ENCODE measurements at places on chromosomes 11 and 22.

GRCh38 chr11:18393581-18394274, 635 bp upstream of the LDHA start:
- DNase-seq, result no peak

- no peak for DNase-seq
Measured at GRCh38 chr11:12377106-12377823, at the start of gene PARVA. TSS of gene PARVA (plus strand) at chr11:12377571. CDS start at chr11:12377648, 77 bp downstream.

- no peak for DNase-seq
Measured at GRCh38 chr22:46030231-46030880, 53.4 kb upstream of the WNT7B start.

- DNase-seq, result no peak
Measured at GRCh38 chr11:102266099-102266498, 51.2 kb upstream of the BIRC3 start.

DNA sequence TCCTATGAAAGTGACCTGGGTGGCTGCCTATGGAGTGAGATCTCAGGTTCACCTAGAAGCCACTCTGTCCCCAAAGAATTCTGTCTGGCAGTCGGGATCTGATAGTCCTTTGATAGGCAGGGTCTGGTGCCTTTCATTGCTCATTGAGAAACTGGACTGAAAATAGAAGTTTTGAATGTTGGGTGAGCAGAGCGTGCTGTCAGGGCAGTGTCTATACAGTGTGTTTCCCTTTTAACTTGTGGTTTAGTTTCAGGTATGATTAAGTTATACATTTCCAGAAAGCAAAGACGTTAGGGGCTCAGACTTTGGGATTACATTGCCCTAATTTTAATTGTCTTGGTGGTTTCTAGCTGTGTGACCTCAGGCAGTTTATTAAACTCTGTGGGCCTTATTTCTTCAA, 111.3 kb upstream of the PAX6 start:
- no peak for DNase-seq

DNA sequence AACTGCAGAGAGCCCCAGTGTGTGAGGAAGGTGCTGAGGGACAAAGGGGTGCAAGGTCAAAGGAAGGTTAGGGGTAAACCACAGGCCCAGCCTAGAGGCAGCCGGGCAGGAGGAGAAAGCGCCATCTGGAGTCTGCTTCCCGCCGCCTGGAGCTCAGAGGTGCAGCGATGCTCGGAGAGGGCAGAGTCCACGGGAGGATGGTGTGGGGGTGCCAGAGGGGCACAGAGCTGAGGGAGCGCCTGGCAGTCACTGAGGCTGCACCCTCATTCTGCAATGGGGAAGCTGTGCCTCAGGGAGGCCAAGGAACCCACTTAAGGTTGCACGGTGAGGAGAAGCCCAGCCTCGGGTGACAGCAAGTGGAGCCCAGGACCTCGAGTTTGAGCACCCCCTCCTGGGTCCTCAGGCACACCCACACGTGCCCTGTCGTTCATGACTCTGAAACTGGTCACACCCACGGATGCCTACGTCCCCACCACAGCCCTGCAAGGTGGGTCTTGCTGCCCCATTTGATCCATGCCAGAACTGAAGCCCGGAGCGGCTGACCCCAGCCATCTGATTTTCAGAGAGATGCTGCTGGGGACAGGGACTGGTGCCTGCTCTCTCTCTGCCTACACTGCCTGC, 1.6 kb downstream of the IL2RB start:
- no peak for DNase-seq

DNA sequence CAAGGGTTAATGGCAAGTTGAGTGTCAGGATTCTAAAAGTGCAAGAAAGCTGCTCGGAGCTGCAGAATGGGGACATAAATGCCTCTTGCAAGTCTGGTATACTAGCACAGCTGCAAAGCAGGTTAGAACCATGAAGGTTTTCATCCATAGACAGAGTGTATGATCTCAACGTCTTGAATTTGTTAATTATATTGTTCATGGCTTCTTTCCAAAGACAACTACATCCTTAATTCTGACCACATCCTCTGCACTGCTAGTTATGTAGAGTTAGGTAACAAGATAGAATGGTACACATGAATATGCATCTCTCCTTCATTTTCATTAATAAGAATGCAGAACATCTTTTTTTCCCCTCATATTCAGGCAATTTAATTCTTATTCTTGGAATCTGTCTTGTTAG, 34.2 kb downstream of the EXPH5 start:
- no peak for DNase-seq

DNA sequence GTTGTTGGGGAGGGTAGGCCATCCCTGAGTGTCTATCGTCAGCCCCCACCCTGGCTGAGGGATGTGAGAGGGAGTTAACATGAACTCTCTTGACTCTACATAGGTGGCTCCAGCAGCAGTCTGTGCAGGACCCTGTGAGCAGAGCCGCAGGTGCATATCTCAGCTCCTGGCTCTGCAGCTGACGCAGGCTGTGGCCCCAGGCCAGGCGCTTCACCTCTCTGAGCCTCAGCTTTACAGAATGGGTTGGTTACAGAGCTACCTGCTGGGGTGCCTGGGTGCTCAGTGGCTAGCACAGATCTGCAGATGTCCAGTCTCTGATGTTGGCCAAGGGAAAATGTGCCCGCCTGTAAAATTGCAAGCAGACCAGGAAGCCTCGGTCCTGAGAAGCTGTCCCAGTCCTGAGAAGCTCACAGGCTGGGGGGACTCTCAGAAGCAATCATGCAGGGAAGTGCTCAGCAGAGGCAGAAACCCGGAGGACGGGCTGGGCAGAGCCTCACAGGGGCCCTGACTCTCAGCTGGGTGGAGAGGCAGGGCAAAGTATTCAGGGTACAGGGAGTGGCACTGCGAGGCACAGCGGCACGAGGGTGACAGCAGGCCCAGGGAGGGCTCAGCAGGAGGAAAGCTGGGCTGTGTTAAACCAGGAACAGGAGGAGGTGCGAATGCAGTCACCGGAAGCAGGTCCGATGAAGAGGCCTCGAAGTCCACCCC, 15.9 kb upstream of the LRP5 start:
- no peak for DNase-seq

DNA sequence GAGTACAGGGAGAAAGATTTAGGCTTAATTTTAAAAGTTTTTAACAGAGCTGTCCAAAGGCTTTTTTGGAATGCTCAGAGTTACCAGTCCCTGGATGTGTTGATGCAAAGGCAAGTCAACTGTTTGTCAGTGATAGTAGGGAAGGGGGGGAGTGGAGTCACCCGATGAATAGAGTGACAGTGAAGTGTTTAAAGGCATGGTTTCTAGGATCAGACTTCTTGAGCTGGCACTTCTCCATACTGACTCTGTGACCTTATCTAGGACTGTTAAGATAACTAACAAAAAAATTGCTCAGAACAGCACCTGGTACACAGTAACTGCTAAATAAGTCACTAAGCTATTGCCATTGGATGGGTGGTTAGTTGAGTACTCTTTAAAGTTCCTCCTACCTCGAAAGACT, 11.3 kb upstream of the RAG2 start:
- no peak for DNase-seq

GRCh38 chr11:91373497-91373896, 851.1 kb upstream of the FAT3 start:
- DNase-seq, result no peak

DNA sequence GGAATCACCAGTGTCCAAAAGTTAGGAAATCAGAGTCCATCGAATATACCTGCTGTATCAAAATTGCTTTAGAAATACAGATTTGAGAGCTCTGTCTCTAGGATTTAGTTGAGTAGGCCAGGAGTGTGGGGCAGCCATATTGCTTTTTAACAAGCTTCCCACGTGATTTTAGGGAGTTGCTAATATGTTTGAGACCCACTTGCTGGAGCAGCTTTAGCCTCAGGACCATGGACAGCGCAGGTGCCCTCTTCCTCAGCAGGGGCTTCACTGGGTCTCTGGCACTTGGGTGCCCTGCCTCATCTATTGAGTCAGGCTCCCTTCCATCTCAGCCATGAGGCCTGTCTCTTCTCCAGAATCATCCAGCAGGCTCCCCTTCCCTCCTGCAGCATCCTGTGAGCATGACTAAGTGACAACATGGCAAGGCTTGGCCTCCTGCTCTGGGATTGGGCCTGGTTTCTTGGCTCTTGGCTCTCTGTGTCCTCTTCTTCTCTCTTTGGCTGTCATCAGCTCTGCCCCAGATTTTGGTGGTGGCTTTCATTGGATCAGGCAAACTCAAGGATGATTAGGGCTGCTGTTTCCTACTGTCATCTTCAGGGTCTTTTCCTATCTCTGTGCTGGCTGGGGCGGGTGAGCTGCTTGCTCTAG, 70.0 kb downstream of the SGSM1 start:
- no peak for DNase-seq

GRCh38 chr11:8258784-8259183, 4.9 kb downstream of the LMO1 start:
- DNase-seq, result no peak

- no peak for DNase-seq
Measured at GRCh38 chr22:37183432-37184379, 4.3 kb downstream of the C1QTNF6 start.

All from stimulated activated CD4-positive, alpha-beta T cell treated with anti-CD3 and anti-CD28 coated beads, TNF-alpha, amount 100 ng/mL, for 4 hours (primary cell).